Mesothelial cell of epicardium (in vitro differentiated cells): ENCODE measurements at places on chromosomes 6 and 20.

DNA sequence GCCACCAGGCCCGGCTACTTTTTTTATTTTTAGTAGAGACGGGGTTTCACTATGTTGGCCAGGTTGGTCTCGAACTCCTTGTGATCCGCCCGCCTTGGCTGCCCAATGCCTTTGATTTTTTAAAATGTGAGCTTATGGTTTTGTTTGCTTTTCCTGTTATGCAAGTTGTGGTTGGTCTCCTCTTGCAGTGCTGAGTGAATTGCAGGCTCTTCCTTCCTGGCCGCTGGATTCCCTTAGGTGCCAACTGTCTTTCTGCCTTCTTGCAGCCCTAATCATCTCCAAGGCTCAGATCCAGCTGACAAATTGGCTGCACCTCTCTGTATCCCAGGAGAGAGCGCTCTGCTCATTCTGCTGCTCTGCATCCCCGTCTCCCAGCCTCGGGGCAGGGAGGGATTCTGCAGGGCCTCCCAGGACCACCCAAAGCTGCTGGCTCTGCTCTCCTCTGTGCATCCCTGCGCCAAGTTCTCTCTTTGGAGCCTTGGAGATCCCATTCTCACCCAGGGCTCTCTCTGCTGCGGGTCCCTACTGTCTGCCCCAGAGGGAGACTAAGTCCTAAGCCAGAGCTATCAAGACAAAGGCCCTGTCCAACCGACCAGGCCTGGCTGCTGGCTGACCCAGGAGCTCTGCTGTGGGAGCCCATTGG is 14.1 kb upstream of the EMILIN3 start:
- H3K4me1 ChIP-seq: peaks cover 13% of the 10 kb centered on the region
- no peak overlapping the region for H3K27ac ChIP-seq
- H3K27me3 ChIP-seq: peaks cover 19% of the 10 kb centered on the region
- H3K36me3 ChIP-seq: no peaks in the 10 kb centered on the region
- no peak overlapping the region for H3K4me3 ChIP-seq

DNA sequence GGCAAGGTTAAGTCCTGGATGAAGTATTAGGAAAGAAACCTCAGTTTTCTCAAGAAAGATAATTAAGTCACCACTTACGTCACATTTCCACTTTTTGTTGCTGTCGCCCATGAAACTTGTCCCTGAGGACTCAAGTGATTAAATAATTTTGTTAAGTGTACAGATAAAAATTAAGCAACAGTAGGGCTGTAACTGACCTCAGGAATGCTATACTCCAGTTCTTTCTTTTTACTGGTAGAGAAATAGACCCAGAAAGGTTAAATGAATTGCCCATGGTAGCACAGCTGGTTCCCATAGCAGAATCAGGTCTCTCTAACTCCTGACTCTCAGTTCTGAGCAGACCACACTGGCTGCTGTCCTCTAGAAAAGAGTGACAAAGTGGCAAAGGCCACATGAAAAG is 54.5 kb downstream of the CLIC5 start:
- H3K27ac ChIP-seq: no peak overlapping the region
- DNase-seq: no peak
- H3K36me3 ChIP-seq: no peaks in the 10 kb centered on the region

GRCh38 chr6:52364480-52365166 is 2.7 kb downstream of the PAQR8 start:
- H3K4me1 ChIP-seq: peaks cover 37% of the 10 kb centered on the region
- H3K27me3 ChIP-seq: peaks cover 12% of the 10 kb centered on the region
- peaks cover 9% of the 10 kb centered on the region for H3K36me3 ChIP-seq

DNA sequence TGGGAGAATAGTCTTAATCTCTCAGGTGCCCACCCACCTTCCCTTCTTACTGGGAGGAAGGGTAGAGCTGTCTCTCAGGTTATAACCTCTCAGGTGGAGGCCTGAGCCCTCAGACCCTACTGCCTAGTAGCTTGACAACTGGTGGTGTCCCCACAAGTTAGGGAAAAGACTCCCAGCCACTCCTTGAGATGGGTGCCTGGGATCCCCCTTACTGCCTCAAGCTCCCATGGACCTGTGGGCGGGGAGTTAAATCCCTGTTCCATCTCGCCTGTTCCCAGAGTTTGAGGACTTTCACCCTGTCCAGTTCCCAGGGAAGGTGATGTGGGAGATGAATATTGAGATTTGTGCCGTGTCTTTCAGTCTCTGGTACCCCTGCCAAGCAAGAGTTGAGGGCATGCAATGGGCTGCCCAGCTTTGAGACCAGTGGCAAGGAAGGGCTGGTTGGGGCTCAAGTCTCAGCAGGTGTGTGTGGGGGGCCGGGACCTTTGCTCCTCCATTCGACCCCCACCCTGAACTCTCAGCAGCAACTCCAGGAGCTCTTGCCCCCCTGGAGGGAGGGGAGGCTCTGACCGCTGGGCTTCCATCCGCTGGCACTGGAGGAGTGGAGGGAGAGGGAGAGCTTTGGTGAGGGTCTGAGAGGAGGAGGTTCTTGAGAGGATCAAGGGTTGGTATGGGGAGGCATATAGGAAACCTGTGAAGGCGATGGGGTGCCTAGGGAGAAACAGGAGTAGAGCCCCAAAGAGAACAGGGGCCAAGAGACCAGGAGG is 1.1 kb upstream of the PBX2 start:
- H3K27me3 ChIP-seq: no peaks in the 10 kb centered on the region
- H3K27ac ChIP-seq: peak overlapping the region; percentile 94
- H3K36me3 ChIP-seq: peaks cover 13% of the 10 kb centered on the region
- H3K4me3 ChIP-seq: peak overlapping the region; percentile 40

GRCh38 chr6:36142971-36143838 is 12.9 kb downstream of the MAPK13 start:
- H3K36me3 ChIP-seq: peaks cover 6% of the 10 kb centered on the region
- H3K4me1 ChIP-seq: peaks cover 6% of the 10 kb centered on the region
- DNase-seq: no peak
- H3K4me3 ChIP-seq: no peak overlapping the region
